ENCODE measurements at places on chromosomes 16 and 17.
A peak's percentile ranks its signal among the peaks of the same experiment; 100 is the strongest.

GRCh38 chr17:8392274-8392673 is 5.4 kb downstream of the RNF222 start:
- DNase-seq = no peak

DNA sequence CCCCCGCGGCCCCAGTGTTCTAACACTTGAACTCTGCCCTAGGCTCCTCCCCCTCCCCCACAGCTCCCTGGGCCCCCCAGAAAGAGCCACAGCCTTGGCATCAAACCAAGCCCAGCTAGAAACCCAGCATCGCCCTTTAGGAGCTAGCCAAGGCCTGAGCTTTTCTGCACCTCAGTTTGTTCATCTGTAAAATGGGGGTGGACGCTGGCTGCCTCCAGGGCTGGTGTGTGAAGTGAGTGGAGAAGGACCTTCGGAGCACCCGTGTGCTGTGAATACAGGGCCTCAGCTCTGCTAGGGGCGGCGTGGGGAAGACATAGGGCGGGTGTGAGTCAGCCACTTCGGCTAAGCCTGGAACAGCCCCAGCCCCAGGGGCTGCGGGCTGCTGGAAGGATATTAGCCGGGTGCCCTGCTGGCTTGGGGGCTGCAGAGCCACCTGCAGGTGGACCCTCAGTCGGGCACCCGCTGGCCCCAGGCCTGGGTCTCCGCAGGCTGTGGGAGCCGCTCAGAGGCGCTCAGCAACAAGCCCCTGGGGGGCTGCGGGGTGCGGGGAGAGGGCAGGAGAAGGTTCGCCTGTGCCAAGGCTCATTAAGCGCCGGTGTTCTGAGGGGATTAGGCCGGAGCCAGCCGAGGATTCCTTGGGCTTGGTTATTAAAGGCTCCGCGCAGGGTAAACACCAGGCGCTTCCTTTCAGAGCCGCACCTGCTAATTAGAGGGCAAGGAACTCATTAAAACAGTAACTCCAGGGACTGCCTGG is 217.0 kb upstream of the CIBAR2 start:
- DNase-seq = no peak

DNA sequence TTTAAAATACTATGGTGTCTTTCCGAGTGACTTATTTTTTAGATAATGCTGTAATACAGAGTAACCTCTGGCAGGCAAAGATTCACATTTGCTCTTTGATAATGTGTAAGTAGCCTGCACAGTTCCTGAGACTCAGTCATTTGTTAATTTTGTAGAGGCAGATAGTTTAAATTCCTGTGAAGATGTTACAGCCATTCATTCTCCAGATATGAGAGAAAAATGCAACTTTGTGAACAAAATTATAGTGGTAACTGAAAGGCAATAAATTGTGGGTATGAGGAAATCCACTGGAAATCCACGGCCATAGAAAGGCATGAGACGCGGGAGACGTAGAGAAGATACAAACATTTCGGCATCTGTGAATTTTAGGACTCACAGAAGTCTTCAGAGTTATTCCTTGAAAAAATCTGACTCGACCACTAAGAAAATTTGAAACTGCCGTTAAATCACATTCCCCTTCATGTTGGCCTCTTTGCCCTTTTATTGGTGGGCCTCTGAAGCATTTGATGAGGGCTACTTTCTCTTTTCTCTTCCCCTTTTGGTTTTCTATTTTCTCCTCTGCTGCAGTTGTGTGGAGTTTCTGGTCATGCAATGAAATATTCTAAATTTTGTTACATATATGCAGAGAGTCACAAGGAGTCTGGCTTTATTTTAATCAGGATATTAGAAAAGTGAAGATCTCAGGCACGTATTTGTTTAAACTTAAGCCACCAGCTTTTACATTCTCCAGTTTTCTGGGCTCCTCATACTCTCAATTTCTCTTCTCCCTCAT is 18.8 kb downstream of the HS3ST3A1 start:
- no peak for DNase-seq

DNA sequence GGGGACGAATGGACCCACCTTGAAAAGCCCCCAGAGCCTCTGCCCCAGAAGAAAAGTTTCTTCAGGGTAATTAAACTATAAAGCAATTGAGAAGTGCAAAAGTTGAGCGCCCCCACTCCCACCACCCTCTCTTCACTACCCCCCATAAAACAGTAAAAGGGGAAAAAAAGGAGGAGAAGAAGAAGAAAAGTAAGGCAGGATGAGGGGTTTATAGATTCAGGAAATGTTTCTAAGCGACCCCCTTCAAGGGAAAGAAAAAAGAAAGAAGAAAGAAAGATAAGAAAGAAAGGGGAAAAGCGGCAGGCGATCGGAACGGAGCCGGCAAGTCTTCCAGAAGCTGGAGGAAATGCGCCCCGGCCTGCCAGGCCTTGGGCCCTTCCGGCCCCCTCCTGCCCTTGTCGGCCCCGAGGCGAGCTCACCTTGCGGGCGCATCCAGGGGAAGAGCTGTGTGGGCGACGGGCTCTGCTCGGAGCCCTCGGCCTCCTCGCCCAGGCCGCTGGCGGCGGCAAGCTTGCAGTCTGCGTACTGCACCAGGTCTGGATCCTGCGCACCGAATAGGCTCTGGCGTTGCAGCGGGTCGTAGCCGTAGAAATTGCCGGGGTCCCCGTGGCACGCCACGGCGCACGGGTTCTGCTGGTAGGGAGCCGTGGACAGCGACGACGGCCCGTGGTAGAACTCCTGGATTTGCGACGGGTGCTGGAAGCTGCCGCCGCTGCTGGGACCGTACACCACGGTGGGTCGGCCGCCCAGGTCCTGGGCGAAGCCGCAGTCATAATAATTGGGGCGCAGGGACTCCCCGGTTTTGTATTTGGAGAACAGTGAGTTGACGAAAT is 1.0 kb downstream of the HOXB8 start:
- no peak for DNase-seq

GRCh38 chr16:22322021-22322471 is 24.8 kb downstream of the POLR3E start:
- DNase-seq = no peak

DNA sequence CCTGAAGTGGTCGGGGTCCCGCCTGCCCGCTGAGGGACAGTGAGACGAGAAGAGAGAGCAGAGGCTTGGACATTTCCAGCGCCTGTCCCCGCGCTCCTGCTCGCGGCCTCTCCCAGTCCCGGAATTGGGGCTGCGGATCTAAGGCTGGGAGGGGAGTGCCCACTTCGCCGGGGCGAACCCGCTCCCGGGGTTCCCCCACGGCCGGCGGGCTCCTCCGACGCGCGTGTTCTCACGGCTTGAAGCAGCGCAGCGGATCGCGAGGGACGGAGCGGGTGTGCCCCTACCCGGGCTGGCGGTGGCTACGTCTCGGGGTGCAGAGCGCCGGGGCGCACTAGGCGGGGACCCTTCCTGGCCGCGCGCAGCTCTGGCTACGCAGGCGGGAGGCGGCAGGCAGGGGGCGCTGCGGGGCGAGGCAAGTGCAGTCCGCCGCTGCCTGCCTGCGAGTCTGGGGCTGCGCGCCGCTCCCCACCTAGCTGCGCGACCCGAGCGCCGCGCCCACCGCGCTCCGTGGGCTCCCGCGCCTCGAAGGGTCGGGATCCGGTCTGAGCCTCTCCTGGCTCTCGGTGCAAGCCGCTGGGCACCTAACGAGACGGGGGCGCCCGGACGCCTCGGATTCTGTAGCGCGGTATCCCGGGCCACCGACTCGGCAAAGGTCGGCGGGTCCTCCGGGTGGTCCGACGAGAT is 1.2 kb downstream of the NGFR start:
- peak; percentile 51 for DNase-seq

DNA sequence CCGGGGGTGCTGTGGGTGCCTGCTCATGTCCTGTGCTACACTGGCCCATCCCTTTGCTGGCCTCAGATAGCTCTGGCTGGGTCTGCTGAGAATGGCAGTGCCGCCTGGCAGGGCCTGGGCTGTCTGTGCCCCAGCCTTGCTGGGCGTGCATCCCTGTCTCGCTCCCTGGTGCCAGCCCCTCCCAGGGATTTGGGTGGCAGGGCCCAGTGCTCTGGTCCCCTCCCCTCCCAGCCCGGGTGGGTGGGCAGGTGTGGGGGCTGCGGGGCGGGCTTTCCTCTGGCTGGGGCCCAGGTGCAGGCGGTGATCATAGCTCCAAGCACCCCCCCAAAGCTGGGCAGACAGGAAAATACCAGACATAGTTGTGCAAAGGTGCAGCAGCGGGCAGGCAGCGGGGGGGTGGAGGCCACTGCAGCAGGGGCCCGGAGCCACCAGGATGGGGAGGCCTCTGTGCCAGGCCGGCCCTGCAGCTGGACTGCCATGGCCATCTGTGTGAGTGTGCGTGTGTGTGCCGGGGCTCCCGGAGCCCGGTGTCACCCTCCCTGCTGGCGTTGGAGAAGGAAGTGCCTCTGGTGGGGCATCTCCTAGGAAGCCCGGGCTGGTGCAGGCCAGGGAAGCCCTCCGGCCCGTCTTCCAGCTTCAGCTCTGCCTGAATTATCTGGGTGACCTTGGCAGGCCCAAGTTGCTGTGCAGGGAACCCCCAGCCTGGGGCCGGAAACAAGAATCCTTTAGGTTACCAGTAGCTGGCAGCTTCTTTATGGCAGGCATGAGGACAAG is 7.4 kb downstream of the GLIS2 start:
- no peak for DNase-seq

GRCh38 chr16:8625491-8626087 is 4.1 kb downstream of the METTL22 start:
- no peak for DNase-seq

DNA sequence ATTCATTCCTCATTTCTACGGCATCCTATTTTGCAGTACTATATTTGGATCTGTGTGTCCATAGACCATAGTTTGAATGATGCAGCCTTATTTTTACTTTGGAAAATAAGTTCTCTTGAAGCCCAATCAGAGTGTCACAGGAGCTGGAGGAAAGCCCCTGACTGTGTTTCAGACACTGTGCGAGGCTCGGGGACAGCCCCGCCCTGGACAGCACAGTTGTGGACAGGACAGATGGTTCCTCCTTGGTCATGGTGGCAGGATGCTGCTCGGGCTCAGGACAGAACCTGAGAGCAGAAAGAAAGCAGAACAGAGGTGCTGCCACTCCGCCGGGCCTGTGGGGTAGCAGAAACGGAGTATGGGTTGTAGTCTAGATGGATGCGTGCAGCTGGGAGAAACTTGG is 22.9 kb downstream of the BANP start:
- DNase-seq = no peak

DNA sequence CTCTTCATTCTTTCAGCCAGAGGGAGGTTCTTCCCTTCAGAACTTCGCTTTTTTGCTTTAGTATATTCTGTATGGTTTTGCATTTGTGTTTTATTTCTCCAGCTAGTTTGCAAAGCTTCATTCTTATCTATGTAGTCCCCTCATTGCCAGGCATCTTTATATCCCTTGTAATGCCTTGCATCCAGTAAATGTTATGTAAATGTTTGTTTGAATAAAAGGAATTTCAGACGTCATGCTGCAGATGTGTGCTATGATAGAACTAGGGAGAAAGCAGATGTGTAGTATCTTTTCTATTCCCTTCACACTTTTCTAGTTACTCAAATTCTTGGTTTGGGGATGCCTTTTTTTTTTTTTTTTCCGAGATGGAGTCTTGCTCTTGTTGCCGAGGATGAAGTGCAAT is 62.6 kb upstream of the RASL10B start:
- DNase-seq = no peak

- DNase-seq = no peak
Observed at GRCh38 chr16:77711179-77711578, 11.1 kb upstream of the NUDT7 start.

- no peak for DNase-seq
Observed at GRCh38 chr16:61530697-61531096, 505.5 kb downstream of the CDH8 start.

DNA sequence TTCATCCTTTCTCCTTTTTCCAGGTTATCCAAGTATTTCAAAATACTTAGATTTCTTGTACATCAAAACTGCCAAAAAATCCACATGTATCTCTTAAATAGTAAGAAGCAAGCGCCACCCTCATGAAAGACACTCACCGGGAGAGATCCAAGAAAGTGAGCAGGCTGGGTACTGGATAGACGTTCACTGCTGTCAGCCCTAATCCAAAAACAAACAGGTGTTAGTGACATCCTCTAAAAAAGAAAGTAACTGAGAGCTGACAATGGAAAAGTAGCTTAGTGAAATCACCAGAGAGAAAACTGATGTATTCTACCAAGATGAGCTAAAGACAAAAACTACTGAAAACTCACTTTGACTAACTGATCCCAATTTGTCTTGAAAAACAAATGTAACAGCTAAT is 46.1 kb downstream of the MARVELD3 start:
- no peak for DNase-seq

- no peak for DNase-seq
Observed at GRCh38 chr16:13438064-13438463, 481.9 kb upstream of the ERCC4 start.

DNA sequence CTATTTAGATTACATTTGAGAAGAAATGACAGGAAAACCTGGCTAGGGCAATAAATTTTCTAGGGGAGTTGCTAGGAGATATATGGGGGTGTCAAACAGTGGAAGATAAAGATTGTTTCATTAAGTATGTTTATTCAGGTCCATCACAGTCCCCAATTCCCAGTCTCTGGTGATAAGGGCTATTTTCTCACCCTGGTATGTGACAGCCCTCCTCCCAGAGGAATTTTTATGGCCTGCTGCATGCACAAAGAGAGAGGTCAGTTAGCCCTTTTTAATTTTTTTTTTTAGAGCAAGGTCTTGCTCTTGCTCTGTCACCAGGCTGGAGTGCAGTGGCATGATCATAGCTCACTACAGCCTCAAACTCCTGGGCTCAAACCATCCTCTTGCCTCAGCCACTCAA is 53.6 kb upstream of the ATF7IP2 start:
- DNase-seq = no peak

GRCh38 chr17:17309356-17309755 is 6.2 kb downstream of the NT5M start:
- DNase-seq = no peak
